ENCODE measurements at places on chromosomes 1 and 21.
A peak's percentile ranks its signal among the peaks of the same experiment; 100 is the strongest.

DNA sequence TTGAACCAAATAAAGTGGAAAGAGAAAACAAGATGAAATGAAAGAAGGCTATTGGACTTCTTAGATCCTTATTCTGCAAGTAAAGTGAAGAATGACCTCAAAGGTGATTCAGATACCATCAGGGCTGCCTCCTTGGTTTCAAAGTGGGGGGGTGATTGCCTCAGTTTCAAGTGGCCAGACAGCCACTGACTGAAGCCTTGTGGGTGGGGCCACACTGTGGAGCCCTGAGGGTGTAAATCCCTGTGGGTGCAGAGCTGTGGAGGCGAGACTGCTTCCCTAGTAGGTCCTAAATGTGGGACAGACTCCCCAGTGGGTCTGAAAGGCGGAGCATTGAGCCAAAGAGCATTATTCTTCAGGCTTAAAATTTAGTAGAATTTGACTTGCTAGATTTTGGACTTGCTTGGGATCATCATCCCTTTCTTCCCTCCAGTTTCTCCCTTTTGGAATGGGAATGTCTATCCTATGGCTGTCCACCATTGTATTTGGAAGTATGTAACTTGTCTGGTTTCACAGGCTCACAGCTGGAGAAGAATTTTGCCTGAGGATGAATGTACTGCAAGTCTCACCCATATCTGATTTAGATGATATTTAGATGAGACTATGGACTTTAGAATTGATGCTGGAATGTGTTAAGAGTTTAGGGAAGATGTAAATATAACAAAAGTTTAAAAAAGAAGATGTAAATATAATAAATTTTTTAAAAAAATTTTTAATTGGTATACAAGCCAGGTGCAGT lies 71.6 kb upstream of the SOX13 start:
- DNase-seq, result no peak

DNA sequence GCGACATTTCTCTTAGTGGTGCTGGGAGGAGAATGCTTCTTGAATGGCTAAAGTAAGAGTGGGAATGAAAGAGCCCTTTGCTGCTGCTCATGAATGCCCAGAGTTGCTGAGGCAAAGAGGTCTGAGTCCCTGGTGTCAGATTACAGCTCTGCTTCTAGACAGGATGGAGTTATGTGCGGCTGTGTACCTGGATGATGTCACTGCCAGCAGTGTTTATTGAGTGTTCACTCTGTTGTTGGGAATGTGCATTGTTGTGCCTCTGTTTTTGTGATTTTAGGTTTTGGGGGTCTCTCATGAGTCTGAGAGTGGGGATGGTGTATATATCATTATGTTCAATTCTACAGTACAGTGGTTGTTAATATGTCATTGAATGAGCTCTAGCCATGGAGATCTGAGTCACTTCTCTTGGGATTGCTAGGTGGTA lies 2.7 kb downstream of the CDC14A start:
- no peak for DNase-seq

DNA sequence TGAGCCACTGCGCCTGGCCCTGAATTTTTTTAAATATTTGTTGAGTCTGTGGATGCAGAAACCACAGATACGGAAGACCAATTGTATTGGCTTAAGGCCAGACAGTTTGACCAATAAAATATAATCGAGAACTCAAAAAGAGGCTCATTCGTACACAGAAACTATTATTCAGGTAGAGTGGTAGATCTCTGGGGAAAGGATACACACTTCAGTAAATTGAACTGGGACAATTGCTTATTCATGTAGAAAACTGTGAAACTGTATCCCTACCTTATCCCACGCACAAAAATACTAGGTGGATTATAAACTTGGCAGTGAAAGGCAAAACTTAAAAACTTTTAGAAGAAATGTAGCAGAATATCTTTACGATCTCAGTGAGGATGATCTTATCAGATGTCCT lies 25.0 kb upstream of the SHE start:
- DNase-seq, result no peak

DNA sequence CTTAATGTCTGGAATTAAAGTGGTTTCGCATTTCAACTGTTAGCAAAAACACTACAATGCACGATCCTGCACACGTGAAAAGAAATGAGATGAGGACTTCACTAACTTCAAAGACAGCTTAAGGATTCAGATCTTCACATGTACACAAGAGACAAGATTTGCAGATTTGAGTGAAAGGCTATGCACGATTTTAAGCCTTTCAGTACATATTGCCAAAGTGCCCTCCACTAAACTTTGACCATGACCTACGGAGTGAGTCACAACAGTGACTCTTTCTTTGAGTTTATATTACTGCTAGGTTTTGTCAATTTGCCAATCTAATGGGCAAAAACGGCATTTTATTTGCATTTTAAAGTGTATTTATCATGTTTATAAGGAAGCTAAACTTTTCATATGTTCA lies 41.2 kb upstream of the CR1L start:
- DNase-seq, result no peak

- DNase-seq, result peak; percentile 10
These were observed 38.0 kb downstream of the ZBTB8OS start for GRCh38 chr1:32612189-32612881.

- DNase-seq, result no peak
These were observed 10.7 kb upstream of the GPR153 start for GRCh38 chr1:6271554-6271953.

- DNase-seq, result no peak
These were observed 77.7 kb downstream of the RAVER2 start for GRCh38 chr1:64822621-64823020.

DNA sequence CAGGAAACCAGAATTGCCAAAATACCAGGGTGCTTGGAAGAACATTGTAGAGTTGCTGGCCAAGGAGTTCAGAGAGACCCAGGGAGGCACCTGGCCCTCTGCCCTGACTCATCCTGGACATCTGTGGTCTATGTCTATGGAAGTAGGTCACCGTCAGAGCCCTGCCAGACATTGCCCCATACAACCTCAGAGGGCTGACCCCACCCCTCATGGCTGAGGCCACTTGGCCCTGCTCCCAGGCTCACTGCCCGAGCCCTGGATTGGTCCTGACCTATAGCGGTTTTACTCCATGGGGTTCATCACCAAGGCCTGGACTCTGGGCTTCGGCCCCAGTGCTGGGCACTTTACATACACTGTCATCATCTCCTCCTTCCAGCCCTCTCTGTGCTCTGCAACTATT lies 233.1 kb downstream of the PTPRU start:
- DNase-seq, result no peak

GRCh38 chr1:17109892-17110554 lies 9.2 kb downstream of the PADI2 start:
- DNase-seq, result no peak

DNA sequence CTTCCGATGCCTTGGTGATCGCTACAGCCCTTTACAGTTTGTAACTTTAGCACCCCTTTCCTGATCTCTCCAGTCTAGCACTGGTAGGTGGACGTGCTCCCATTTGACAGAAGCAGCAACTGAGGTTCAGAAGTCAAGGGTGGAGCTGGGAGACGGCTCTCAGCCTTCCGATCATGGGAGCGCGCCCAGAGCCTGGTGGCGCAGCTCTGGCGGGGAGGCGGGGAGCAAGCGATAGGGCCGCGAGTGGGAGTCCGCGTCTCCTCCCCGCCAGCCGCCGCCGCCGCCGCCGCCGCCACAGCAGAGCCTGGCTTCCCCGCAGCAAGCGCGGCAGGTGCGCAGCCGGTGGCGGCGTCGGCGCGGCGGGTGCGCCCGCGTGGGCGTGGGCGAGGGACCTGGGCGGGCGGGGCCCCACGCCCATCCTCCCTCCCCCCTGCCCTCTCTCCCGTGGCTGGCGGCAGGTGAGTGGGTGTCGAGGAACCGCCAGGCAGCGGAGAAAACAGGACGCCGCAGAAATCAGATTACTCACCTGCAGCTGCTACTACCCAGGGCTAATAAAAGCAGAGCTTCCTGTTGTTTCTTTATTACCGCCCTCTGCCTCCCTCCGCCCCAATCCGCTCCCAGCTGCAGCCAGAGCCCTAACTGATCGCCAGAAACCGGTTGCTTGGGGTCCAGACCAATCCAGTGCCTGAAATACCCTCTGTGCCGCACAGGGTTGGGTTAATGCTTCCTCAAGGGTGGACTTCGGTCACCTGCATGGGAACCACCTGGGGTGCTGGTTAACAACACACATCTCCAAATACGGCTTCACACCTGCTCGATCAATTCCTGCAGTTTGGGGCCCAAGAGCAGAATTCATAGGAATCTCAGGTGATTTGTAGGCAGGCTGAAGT lies 60.2 kb upstream of the ID3 start:
- peak; percentile 84 for DNase-seq

DNA sequence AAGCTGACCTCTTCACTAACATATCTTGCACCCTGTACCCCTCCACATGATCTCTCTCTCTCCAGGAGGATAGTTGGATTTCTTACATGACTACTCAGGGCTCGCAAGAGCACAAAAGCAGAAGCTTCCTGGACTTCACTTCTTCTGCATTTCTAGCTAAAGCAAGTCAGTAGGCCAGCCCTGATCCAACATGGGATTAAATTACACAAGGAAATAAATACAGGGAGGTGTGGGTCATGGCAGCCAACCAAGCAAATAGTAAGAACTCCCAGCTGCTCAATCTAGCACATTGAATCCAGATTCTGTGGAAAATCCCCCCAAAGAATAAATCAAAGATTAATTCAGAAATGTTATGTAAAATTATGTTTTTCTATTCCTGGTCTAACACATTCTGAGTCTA lies 33.3 kb downstream of the KLHDC7A start:
- DNase-seq, result no peak

DNA sequence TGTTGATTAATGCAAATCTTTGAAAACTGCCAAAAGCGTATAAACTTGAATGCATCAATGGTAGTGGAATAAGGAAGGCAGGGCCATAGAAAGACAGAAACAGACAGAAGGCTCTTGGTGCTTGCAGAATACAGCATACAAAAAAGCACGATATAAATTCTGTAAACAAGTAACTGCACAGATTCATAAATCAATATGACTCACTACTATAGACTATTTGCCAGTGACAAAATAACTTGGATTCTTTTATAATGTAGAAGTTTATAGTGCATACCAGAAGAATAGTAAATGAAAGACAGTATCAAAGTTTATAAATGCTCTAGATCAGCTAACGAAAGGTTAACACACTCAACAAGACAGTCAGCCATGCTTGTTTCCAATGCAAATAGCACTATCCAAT lies 349.6 kb downstream of the PTBP2 start:
- DNase-seq, result no peak

DNA sequence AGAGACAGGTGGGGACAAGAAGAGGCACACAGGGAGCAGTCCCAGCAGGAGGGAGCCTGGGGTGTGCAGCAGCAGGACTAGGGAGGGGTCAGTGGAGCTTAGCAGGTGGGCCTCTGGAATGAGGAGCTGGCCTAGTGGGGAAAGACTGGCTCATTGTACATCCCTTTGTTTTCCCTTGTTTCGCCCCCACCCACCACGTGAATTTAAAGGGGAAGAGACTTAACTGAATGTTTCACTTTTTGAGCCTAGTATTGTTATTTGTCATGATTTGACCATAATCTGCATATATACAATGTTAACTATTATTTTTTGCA lies 181.7 kb downstream of the DHRS3 start:
- DNase-seq, result no peak

DNA sequence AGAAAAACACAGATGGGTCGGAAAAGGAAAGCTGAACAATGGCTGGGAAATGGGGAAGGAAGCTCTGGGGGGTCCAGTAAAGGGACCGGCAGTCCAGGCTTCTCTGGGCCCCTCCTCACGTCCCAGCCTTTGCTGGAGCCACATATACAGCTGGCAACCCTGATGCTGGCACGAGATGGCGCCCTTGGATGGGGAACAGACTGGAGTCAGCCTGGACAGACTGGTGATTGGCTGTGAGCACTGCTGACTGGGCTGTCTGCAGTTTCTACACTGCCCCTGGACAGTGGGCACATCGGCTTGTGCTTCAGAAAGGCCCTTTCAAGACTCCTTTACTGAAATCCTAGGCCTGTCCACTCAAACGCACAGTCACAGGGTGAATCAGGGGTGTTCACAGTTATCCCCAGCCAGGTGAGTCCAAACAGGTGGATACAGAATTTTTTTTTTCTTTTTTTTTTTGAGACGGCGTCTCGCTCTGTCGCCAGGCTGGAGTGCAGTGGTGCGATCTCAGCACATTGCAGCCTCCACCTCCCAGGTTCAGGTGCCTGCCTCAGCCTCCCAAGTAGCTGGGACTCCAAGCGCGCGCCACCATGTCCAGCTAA lies 31.1 kb upstream of the ZBTB40 start:
- peak; percentile 32 for DNase-seq

DNA sequence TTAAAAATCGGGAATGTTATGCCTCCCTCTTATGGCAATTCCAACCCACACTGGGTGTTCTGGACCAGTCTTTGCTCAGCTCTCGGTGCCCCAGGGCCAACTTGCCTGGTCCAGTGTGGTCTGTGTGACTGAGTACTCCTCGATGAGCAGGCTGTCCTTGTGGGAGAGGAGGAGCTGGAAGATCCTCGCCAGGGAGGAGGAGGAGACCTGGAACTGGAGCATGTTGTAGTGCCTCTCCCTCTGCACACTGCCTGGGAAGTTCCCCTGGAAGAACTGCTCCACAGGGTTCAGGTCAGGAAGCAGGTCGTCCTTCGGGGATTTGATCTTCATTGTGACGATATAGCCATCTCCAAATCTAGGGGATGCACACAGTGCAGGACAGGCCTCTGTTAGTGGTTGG lies 88.5 kb upstream of the GCLM start:
- DNase-seq, result no peak

DNA sequence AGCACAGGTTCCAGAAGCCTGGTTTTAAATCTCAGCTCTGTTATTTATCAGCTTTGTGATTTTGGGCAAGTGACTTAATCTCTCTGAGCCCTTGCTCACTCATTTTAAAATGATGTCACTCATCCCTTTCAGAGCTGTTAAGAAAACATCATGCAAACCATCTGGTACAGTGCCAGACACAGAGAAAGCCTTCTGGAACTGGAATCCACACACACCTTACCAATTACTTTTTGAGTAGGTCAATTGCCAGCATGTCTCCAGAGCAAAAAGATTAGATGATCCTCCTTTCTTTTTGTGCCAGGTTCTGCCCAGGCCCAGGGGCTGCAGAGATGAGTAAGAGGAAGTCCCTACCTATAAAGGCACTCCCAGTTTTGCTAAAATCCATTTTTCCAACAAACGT lies 61.3 kb downstream of the ROR1 start:
- no peak for DNase-seq

- no peak for DNase-seq
These were observed 180.7 kb downstream of the ADSS2 start for GRCh38 chr1:244271004-244271403.

- DNase-seq, result no peak
These were observed 33.5 kb upstream of the UTS2 start for GRCh38 chr1:7886405-7886745.

GRCh38 chr1:33350611-33351280 lies 29.8 kb upstream of the A3GALT2 start:
- DNase-seq, result no peak

DNA sequence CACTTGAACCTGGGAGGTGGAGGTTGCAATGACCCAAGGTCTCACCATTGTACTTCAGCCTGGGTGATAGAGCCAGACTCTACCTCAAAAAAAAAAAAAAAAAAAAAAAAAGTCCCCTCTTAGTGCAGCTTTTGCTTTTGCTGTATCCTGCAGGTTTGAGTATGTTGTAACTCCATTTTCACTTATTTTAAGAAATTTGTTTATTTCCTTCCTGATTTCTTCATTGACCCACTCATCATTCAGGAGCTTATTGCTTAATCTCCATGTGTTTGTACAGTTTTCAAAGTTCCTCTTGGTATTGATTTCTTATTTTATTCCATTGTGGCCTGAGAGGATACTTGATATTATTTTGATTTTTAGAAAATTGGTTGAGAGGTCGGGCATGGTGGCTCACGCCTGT lies 50.9 kb upstream of the AK4 start:
- DNase-seq, result no peak

All from activated CD4-positive, alpha-beta T cell treated with anti-CD3 and anti-CD28 coated beads for 1 hour (primary cell).